ENCODE measurements at places on chromosomes 4 and X. TPM values are rescaled to one million over a fixed set of nuclear protein-coding genes. Genes with fewer than 3 reads are reported as not detected.

GRCh38 chr4:53012738-53013137 is 150.6 kb downstream of the RASL11B start:
- H3K36me3 ChIP-seq = no peaks in the 10 kb centered on the region
- H3K4me1 ChIP-seq = peaks cover 4% of the 10 kb centered on the region
- DNase-seq = no peak
- no peak overlapping the region for H3K4me3 ChIP-seq
- H3K27me3 ChIP-seq = no peaks in the 10 kb centered on the region

- H3K4me1 ChIP-seq = peaks cover 4% of the 10 kb centered on the region
- DNase-seq = peak; percentile 16
- no peaks in the 10 kb centered on the region for H3K27me3 ChIP-seq
- no peaks in the 10 kb centered on the region for H3K36me3 ChIP-seq
Observed at GRCh38 chr4:186485561-186486062, 69.8 kb downstream of the MTNR1A start.

DNA sequence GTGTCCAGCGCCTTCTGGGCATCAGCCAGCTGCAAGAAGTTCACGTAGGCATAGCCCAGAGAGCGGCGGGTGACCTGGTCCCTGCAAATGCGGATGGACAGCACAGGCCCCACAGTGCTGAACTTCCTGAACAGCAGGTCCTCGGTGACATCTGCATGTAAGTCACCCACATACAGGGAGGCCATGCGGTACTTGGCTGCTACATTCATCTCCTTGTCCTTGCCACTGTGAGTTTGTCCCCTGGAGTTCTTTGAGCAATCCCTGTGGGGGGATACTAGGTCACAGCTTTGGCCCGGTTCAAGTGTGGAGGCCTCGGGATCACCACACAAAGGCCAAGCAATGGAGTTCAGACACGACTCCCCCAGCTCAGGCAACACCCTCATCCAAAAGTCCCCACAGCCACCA is 776 bp downstream of the PABPC4L start:
- H3K27me3 ChIP-seq = no peaks in the 10 kb centered on the region
- peak overlapping the region; percentile 57 for H3K4me3 ChIP-seq
- H3K36me3 ChIP-seq = no peaks in the 10 kb centered on the region
- no peaks in the 10 kb centered on the region for H3K4me1 ChIP-seq

GRCh38 chr4:2901186-2901585 is 57.5 kb downstream of the ADD1 start:
- H3K4me3 ChIP-seq = no peak overlapping the region
- DNase-seq = no peak
- no peaks in the 10 kb centered on the region for H3K4me1 ChIP-seq
- H3K27ac ChIP-seq = no peak overlapping the region
- H3K27me3 ChIP-seq = no peaks in the 10 kb centered on the region

- no peak overlapping the region for H3K4me3 ChIP-seq
- no peaks in the 10 kb centered on the region for H3K4me1 ChIP-seq
- H3K27me3 ChIP-seq = no peaks in the 10 kb centered on the region
Observed at GRCh38 chr4:181281451-181281850, 961.8 kb upstream of the TENM3 start.

DNA sequence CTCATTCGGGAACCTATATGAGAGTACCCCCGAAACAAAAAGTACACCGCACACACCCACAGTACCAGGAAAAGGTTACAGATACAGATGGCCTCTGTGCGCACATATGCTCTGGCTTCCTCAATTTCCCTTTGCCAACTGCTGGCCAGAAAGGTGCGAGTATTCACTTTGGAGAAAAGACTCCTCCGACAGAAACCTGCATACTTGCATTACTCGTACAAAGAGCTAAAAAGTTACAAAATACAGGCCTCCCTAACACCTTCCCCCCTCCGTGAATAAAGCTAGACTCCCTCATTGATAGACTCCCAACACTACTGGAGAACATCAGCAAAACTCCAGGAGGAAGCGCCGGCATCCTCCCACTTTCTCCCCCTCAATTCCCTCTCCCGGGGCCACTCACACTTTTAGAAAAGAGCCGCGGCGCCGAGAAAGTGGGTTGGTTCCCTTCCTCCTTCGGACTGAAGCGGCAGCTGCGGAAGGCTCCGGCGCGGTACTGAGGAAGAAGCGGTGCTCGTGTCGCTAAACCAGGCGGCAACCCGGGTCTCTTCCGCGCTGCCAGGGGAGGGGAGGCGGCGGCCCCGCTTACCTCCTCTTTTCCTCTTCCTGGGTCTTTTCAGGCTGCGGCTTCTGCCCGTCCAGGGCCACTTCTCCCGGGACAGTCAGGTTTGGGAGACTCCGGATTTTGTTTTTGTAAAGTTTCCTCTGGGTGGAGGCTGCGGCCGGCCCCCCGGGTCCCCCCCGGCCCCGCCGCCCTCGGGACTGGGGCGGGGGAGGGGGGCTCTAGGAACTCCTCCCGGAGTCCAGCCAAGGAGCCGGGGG is 1.1 kb downstream of the FBXW7 start:
- no peak for DNase-seq
- H3K27me3 ChIP-seq = no peaks in the 10 kb centered on the region
- H3K4me3 ChIP-seq = peak overlapping the region; percentile 87
- H3K4me1 ChIP-seq = peaks cover 6% of the 10 kb centered on the region
- H3K27ac ChIP-seq = peak overlapping the region; percentile 80
- no peaks in the 10 kb centered on the region for H3K36me3 ChIP-seq

- H3K36me3 ChIP-seq = no peaks in the 10 kb centered on the region
- no peaks in the 10 kb centered on the region for H3K27me3 ChIP-seq
- no peak for DNase-seq
- H3K4me1 ChIP-seq = no peaks in the 10 kb centered on the region
- H3K27ac ChIP-seq = no peak overlapping the region
Observed at GRCh38 chr4:134999169-134999568, 797.6 kb upstream of the PABPC4L start.

GRCh38 chrX:7100022-7100421 is 47.5 kb upstream of the STS start:
- no peak for DNase-seq
- no peaks in the 10 kb centered on the region for H3K36me3 ChIP-seq
- H3K27me3 ChIP-seq = no peaks in the 10 kb centered on the region

DNA sequence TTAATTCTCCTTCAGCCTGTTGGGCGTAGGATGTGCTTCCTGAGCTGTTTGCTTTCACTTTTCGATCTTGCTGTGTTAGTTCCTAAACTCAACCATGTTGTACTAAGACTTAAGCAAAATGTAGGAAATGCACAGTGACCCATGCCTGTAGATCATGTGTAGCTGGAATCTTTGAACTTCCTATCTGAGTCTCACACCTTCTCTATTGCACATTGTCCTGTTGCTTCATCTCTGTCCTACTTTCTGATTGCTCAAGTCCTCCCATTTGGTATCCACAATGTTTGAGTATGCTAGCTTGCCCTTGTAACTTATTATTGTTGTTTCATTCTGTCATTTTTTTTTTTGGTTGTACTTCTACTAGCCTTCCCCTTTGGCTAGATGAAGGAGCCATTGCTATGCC is 239.6 kb downstream of the PPP1R2C start:
- no peaks in the 10 kb centered on the region for H3K36me3 ChIP-seq
- no peak overlapping the region for H3K4me3 ChIP-seq
- H3K27ac ChIP-seq = no peak overlapping the region
- DNase-seq = no peak
- H3K4me1 ChIP-seq = no peaks in the 10 kb centered on the region
- no peaks in the 10 kb centered on the region for H3K27me3 ChIP-seq

DNA sequence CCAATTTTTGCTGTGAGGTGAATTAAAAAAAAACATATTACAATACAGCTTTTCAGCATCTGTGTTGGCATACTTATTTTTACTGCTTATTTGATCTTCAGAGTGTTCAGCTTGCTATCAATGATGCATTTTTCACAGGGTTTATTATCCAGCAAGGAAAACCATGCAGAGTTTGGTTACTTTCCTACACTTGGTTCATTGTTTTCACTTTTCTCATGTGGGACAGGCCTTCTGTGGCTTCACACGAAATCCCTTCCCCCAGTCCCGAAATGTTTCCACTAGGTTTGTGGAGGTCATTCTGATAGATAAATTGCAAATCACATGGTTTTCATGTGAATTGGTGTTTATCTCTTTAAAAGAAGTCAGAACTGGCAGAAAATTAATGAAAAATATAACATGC is 205.8 kb downstream of the SPCS3 start:
- no peaks in the 10 kb centered on the region for H3K4me1 ChIP-seq
- DNase-seq = no peak
- no peak overlapping the region for H3K27ac ChIP-seq

GRCh38 chr4:89572224-89572858 is 264.6 kb downstream of the SNCA start:
- no peak for DNase-seq
- no peak overlapping the region for H3K27ac ChIP-seq
- no peak overlapping the region for H3K4me3 ChIP-seq

GRCh38 chrX:44873415-44874276 is 658 bp downstream of the KDM6A start:
- peak overlapping the region; percentile 73 for H3K4me3 ChIP-seq
- H3K27ac ChIP-seq = peak overlapping the region; percentile 96
- DNase-seq = peak; percentile 8
- H3K4me1 ChIP-seq = no peaks in the 10 kb centered on the region
- H3K36me3 ChIP-seq = no peaks in the 10 kb centered on the region

DNA sequence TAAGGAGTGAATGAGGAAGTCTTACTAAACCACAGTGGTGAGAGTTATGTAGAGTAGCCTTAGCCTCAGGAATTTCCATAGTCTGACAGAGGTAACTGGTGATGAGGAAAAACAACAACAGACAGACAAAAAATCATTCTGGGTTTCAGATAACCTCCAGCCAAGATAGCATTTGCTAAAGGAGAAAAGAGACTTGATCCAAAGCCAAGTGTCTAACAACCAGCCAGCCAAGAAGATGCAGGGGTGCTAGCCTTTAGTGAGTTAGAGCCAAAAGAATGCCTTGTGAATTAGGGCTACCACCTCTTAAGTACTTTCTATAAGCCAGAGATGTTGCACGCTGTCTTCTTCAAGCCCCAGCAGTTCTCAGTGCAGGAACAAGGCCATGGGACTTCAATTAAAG is 478.0 kb upstream of the CPEB2 start:
- H3K27me3 ChIP-seq = no peaks in the 10 kb centered on the region
- H3K36me3 ChIP-seq = no peaks in the 10 kb centered on the region
- H3K4me1 ChIP-seq = no peaks in the 10 kb centered on the region
- no peak overlapping the region for H3K4me3 ChIP-seq
- no peak overlapping the region for H3K27ac ChIP-seq
- no peak for DNase-seq

- no peak overlapping the region for H3K4me3 ChIP-seq
- H3K27ac ChIP-seq = no peak overlapping the region
- DNase-seq = no peak
- H3K27me3 ChIP-seq = no peaks in the 10 kb centered on the region
- H3K36me3 ChIP-seq = no peaks in the 10 kb centered on the region
Observed at GRCh38 chrX:1102786-1103185, 109.7 kb downstream of the CRLF2 start.

DNA sequence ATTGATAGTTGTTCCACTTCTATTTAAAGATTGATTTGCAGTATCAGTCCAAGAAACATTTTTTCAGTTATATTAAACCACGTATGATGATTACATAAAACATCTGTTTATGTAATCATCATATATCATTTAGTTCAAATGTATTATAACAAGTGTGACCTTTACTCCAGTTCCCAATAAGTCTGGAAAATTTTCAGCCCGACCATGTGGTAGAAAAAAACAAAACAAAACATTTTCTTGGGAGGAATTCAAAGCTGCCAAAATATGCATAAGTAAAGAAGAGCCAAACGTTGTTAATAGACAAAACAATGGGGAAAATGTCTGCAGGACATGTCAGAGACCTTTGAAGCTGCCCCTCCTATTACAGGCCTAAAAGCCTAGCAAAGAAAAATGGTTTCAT is 709.1 kb downstream of the FAT4 start:
- no peaks in the 10 kb centered on the region for H3K27me3 ChIP-seq
- no peak overlapping the region for H3K27ac ChIP-seq
- DNase-seq = no peak
- H3K4me1 ChIP-seq = no peaks in the 10 kb centered on the region
- H3K36me3 ChIP-seq = no peaks in the 10 kb centered on the region
- no peak overlapping the region for H3K4me3 ChIP-seq

DNA sequence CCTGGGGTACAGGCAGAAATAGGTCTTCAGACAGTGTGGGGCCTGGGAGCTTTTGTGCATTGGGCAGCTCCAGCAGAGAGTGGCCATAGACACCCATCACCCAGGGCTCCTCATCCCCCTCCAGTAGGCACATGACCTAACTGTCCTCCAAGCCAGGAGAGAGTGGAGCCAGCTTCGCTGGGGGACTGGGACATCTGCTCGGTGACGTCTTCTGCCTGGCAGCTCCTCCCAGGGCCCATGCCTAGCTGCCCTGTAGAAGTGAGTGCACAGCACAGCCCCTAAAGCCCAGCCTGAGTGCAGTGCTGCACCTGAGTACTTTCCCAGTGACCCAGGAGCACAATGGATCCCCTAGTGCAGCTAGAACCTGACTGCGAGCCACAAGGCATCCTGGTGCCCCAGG is 279.7 kb upstream of the SLC7A11 start:
- DNase-seq = no peak
- H3K4me1 ChIP-seq = no peaks in the 10 kb centered on the region
- no peak overlapping the region for H3K27ac ChIP-seq
- H3K27me3 ChIP-seq = no peaks in the 10 kb centered on the region
- no peaks in the 10 kb centered on the region for H3K36me3 ChIP-seq
- H3K4me3 ChIP-seq = no peak overlapping the region

DNA sequence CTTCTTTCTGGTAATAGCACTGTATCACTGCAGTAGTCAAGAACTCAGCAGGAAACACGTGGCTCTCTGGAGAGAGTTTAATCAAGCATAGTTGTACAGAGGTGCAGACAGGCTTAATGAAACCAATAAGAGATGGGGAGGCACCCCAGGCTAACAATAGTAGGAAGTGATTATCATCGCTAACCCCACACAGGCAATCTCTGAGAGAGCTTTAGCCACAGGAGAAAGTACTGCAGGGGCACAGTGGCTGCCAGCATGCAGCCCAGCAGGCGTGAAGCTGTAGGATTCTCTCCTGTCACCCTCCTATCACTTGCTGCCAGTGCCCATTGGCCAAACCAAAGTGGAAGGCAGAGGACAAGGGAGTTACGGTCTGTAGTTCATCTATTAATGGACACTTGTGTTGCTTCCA is 450.0 kb upstream of the RASGEF1B start:
- no peak overlapping the region for H3K4me3 ChIP-seq
- H3K27me3 ChIP-seq = no peaks in the 10 kb centered on the region
- H3K4me1 ChIP-seq = no peaks in the 10 kb centered on the region
- H3K27ac ChIP-seq = no peak overlapping the region

GRCh38 chr4:37615720-37616063 is 70.5 kb downstream of the RELL1 start:
- H3K4me1 ChIP-seq = no peaks in the 10 kb centered on the region
- H3K27ac ChIP-seq = no peak overlapping the region
- no peaks in the 10 kb centered on the region for H3K36me3 ChIP-seq
- H3K27me3 ChIP-seq = no peaks in the 10 kb centered on the region

GRCh38 chr4:40212674-40213527 is 16.1 kb downstream of the RHOH start:
- H3K4me3 ChIP-seq = no peak overlapping the region
- no peak overlapping the region for H3K27ac ChIP-seq
- no peaks in the 10 kb centered on the region for H3K36me3 ChIP-seq

GRCh38 chr4:60744767-60745166 is 455.4 kb upstream of the ADGRL3 start:
- no peak overlapping the region for H3K4me3 ChIP-seq
- H3K27me3 ChIP-seq = no peaks in the 10 kb centered on the region
- no peaks in the 10 kb centered on the region for H3K36me3 ChIP-seq
- no peaks in the 10 kb centered on the region for H3K4me1 ChIP-seq
- DNase-seq = no peak
- no peak overlapping the region for H3K27ac ChIP-seq

The CXXC4 gene
- 7.0 TPM for total RNA-seq

The WAS gene
- 10.5 TPM for total RNA-seq

The PDCL2 gene
- not detected for total RNA-seq

The PCDH7 gene
- 44.3 TPM for total RNA-seq

The FAM9B gene
- total RNA-seq = 1.4 TPM

The SSX2 gene
- total RNA-seq = not detected

The AFF2 gene
- total RNA-seq = 0.27 TPM

The SYTL5 gene
- 2.9 TPM for total RNA-seq
